Putamen (tissue), 1 donor: ENCODE measurements at places on chromosomes 16 and 17.

- no peak for DNase-seq
These were observed 174.1 kb downstream of the NTN1 start for GRCh38 chr17:9195411-9195810.

- DNase-seq = no peak
These were observed 9.5 kb downstream of the ABCA9 start for GRCh38 chr17:69050999-69051775.

DNA sequence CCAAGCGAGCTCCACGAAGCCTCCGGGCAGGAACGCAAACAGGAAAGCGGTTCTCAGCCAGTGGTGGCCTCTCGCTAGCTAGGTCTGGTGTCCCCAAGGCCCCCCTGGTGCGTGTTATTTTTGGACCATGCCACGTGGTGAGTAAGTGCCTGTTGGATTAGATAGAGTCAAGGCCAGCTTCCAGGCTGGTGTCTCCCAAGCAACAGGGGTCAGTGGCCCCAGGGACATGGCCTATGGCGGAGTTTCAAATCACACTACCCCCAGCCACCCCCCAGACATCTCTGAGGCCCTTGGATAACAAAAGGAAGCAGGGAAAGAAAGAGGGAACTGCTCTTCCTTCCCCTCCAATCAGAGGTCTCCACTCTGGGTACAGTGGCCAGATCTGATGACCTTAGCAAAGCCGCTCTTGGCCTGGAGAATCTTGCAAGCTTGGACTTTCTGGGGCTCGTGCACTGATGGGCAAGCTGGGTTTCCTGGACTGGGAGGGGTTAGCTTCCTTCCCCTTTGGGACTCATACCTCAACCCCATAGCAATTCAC lies 58.2 kb downstream of the MAF start:
- DNase-seq = peak; percentile 52

DNA sequence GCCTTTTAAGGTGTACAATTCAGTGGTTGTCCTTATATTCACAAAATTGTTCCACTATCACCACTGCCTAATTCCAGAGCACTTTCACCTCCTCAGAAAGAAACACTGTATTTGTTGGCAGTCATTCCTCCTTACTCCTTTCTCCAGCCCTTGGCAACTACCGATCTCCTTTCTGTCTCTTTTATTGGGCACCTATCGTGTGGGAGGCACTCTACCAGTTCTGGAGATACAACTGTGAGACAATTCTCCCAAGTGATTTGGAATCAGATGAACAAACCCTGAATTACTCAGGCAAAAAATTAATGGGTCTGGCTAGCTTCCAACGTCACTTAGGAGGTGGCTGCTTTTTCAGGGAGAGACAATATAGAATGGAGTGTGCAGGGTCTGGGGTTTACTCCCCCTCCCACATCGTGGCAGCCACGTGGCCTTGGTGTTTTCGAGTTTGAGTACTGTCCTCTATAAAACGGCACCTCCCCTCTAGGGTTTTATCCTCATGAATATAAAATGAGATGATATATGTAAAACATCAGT lies 63.9 kb downstream of the SHISA9 start:
- DNase-seq = peak; percentile 16

DNA sequence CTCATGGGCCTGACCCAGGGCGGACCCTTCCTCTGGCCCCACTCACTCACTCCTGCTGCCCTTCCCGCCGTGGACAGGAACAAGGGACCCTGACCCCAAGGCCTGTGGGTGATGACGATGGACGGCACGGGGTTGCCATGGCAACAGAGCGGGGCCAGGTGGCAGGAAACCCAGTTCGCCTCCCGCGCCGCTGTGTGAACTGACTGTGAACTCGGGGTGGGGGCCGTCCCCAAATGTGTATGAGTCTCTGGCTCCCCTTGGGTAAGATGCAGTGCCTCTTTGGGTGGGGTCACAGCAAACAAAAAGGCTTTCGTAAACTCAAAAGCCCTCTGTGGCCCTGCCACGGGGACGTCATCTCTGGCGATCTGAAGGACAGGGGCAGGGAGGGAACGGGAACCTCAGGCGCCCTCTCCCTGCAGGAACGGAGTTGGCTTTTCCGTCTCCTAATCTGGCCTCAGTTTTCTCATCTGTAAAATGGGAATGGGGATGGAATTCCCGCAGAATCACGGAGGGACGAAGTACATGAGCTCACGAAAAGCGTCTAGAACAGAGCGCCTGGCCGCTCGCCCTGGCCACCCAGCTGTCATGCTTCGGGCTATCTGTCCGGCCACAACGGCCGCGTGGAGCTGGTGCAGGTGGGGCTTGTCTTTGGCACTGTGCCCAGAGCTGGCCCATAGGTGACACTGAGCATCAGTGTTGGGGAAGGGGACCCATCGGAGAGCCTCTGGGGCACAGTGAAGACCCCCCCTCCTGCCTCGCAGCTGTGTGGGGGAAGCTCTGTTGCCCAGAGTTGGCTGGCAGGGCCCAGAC lies 44.9 kb upstream of the PABPN1L start:
- DNase-seq = no peak

- DNase-seq = no peak
These were observed 3.2 kb downstream of the DEXI start for GRCh38 chr16:10938796-10939648.

- DNase-seq = no peak
These were observed 19.9 kb upstream of the GPATCH8 start for GRCh38 chr17:44522883-44523671.

- no peak for DNase-seq
These were observed 580 bp downstream of the BCAR1 start for GRCh38 chr16:75250809-75251279.

GRCh38 chr16:49194537-49195236 lies 87.0 kb downstream of the CBLN1 start:
- no peak for DNase-seq

GRCh38 chr17:73341350-73342049 lies 29.7 kb upstream of the CDC42EP4 start:
- DNase-seq = no peak

- no peak for DNase-seq
These were observed 32.5 kb upstream of the PLCG2 start for GRCh38 chr16:81746566-81746965.

- no peak for DNase-seq
These were observed 65.3 kb downstream of the SLC39A11 start for GRCh38 chr17:73027130-73027741.

DNA sequence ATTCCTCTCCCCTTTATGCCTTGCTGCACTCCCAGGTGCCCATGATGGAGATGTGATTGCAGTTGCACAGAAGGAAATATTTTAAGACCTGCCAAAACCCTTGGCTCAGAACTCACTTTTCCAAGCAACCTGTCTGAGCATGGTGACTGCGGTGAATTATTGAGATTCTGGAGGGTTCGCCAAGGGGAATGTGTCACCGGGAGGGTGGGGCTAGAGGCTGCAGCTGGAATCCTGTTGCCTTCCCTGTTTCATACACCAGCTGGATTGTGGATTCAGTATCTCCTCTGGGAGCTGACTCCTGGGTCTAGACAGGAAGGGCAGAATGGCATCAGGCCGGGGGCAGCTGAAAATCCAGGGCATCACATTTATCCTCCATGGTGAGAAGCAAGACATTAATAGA lies 527.2 kb downstream of the TMEM114 start:
- DNase-seq = no peak

- no peak for DNase-seq
These were observed 31.5 kb upstream of the LITAF start for GRCh38 chr16:11618107-11618717.

DNA sequence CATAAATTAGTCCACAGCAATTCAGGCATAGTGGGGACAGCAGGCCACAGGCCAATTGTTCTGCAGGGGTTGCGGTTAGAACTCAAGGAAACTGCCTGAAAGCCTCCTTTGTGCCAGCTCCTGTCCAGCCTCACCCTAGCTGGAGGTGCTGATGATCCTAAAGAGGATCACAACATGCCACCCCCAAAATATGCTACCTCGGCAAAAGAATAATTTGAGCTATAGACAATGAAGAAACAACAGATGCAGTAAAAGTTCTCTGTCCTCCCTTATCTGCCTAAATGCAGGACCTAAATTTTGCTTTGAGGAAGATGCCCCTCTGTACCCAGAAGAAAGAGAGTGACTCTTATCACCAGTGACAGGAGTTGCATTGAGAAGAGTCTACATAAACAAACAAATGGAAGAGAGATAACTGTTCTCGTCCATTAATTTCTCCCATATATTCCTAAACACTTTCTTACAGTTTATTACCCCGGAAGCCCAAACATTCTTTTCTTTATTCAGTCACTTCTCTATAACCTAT lies 14.7 kb downstream of the ALOX15 start:
- no peak for DNase-seq

DNA sequence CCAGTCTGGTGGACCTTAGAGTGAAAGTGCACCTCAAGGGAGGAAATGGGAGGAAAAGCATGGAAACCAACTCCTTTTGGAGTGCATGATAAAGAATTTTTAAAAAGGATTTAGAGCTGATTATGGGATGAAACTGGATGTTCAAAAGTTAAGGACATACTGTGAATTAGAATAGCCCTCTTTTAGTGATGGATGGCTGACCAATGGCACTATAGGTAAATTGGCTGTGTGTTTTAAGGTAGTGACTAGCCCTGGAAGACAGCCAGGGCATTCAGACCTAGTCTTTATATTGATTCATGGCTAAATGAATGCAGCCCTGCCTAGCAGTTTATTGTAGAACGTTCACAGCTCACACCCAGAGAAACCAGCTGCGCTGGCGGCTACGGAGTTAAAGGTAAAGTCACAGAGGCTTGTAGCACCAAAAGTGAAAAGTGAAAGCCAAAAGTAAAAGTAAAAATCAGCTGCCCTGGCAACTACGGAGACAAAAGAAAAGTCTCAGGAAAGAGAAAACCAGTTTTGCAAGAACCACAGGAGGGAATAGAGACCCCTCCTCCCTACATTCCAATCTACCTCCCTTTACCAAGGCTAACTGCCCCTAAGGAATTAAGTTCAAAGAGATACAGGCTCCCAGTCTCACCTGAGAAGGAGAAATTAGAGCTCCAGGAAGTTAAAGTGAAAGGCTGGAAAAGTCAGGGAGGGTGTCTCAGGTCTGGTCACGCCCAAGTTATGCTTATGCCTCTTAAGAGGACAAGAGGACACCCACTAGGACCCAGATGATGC lies 21.8 kb downstream of the ACSM1 start:
- DNase-seq = no peak

DNA sequence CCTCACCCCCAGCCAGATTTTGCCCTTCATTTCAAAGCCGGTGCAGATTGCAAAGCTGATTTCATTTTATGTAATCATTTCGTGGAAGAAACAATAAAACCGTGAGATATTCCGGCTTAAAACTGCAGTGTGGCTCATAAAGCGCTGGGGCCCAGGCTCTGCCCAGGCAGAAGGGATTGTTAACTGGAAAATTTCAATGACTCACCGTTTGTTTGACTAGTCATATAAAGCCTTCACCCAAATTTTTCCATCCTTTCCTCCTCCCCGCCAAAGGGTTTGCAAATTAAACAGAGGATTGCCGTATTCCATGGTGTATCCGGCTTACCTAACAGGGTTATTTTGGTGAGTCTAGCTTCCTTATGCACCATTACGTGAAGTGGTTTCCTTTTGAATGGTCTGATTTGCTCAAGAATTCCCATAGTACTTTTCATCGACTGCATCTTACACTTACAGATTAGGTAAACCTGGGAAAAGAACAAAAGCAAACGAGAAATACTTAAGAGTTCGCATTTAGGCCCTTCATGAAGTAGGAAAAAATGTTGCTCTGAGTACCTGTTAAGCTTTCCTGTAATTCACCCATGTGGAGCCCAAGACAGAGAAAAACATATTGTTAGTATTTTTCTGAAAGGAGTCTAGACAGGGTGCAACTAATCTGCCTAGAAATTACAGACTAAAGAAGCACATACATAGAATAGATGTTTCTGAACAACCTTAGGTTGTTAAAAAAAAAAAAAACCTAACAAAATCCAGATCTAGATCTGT lies 949 bp upstream of the GSPT1 start:
- DNase-seq = peak; percentile 39

DNA sequence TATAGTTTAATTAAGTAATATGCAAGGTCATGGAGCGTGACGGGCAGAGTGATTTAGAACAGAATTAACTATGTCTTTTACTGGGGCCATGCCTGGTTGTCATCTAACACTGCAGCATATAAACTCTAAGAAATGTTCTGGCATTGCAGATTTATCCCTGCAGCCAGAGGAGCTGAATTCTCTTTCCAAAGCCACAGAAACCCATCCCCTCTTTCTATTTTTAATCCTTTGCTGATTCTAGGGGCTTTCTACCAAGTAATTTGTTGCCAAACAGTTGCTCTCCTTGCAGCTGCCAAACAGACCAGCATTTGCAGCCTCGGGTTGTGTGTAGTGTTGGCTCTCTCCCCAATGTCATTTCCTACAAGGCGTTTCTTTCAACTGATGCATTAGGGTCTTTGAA lies 243.2 kb upstream of the MON1B start:
- no peak for DNase-seq

- DNase-seq = no peak
These were observed 2.2 kb downstream of the HEATR9 start for GRCh38 chr17:35866341-35866950.

GRCh38 chr16:86324320-86324719 lies 186.0 kb upstream of the FOXF1 start:
- no peak for DNase-seq

DNA sequence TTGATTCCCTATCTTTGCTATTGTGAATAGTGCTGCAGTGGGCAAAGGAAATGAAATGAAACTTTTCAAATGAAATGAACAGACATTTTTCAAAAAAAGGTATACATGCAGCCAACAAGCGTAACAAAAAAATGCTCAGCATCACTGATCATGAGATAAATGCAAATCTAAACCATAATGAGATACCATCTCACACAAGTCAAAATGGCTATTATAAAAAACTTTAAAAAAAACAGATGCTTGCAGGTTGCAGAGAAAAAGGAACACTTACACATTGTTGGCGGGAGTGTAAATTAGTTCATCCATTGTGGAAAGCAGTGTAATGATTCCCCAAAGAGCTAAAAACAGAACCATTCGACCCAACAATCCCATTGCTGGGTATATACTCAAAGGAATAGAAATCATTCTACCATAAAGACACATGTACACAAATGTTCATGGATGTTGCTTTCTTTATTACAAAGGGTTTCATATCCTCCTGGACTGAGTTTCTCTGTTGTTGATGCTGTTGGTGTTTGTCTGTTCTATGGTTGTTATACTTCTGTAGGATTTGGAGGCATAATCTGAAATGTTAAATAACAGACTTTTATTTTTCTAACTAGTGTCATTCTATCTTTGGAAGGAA lies 99.3 kb upstream of the SOX9 start:
- DNase-seq = no peak

- no peak for DNase-seq
These were observed 11.7 kb upstream of the MAF start for GRCh38 chr16:79612207-79612606.
